Fibroblast of lung (primary cell): ENCODE measurements at places on chromosomes 6 and 20. TPM values are rescaled to one million over a fixed set of nuclear protein-coding genes. Genes with fewer than 3 reads are reported as not detected.

The SRMS gene
- not detected in 2 replicates for total RNA-seq

The ADGRF1 gene
- not detected in 2 replicates for total RNA-seq

The CFB gene
- total RNA-seq, result 62.9 and 87.1 TPM in 2 replicates

The MDN1 gene
- total RNA-seq, result 20.3 and 23.5 TPM in 2 replicates

The ANKRD60 gene
- total RNA-seq, result not detected in 2 replicates

The MTFR2 gene
- 0.26 and 0.83 TPM in 2 replicates for total RNA-seq

The SNX9 gene
- 117 and 120 TPM in 2 replicates for total RNA-seq

The ADGRF4 gene
- under 0.01 TPM in 1 of 2 replicates, not detected in the other for total RNA-seq

The MDFI gene
- 0.17 and 3.3 TPM in 2 replicates for total RNA-seq

The RIPPLY2 gene
- total RNA-seq, result 0.51 TPM in 1 of 2 replicates, not detected in the other

The ASIP gene
- total RNA-seq, result not detected in 2 replicates

The NXT1 gene
- total RNA-seq, result 17.2 and 20.0 TPM in 2 replicates

GRCh38 chr6:131924881-131925474 lies 26.2 kb downstream of the CCN2 start:
- DNase-seq, result peak; percentile 79

- DNase-seq, result no peak
Measured at GRCh38 chr6:105493736-105494135, 90.9 kb upstream of the PREP start.

- DNase-seq, result no peak
Measured at GRCh38 chr6:11729076-11729475, 49.5 kb downstream of the ADTRP start.

DNA sequence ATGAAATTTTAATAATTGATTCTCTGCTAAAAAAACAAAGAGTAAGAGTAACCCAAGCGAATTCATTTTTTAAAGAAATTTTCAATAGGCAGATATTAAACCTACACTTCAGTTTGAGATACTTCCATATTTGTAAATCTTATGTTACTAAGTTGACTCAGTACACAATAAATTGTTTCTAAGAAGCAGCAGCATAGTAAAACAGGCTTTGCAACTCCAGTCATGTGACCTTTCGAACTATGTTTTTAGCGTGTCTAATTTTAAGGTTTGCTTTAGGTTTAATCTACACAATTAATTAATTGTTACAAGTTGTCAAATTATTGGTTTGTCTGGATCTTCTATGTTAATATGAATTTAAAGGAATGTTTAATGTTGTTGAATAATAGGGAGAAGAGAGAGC lies 708.9 kb upstream of the CITED2 start:
- no peak for DNase-seq

GRCh38 chr6:26296556-26296856 lies 68.5 kb upstream of the BTN3A2 start:
- DNase-seq, result no peak

DNA sequence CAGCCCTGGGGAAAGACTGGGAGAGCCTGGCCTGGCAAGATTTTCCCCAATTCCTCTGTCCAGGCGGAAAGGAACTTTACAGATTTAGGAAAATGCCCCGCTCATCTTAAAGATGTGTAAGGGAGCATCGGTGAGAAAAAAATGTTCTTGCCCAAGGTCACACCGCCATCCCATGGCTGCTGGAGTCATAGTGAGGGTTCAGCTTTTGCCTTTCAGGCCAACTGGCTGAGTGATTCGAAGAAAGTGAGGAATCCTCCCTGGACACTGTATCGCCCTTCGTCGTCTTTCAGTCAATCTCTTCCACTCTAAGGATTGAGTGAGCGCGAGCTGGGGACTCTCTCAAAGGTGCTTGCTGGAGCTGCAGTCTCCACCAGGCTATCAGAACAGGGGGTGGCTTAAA lies 1.4 kb downstream of the WFDC2 start:
- no peak for DNase-seq

GRCh38 chr6:32883789-32884188 lies 29.8 kb downstream of the PSMB9 start:
- peak; percentile 16 for DNase-seq

GRCh38 chr20:4226330-4227084 lies 211.1 kb upstream of the RNF24 start:
- no peak for DNase-seq

GRCh38 chr6:40815731-40816130 lies 223.3 kb downstream of the UNC5CL start:
- DNase-seq, result no peak

DNA sequence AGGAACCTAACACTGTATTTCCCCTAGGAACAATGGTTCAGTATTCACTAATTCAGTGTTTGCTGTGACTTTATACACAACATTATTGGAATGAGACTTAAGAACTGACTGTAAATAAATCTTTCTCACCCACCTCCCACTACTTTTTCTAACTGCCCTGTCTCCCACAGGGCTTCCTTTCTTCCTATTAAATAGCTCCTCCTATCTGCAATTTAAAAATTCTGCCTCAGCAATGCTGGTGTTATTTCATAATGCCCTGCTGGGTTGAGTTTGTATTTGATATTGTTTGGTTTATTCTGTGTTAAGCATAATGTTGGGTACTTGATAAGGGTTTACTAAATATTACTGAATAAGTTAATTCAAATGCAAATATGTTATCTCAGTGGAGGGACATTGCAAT lies 573.1 kb upstream of the RNF217 start:
- DNase-seq, result peak; percentile 14

DNA sequence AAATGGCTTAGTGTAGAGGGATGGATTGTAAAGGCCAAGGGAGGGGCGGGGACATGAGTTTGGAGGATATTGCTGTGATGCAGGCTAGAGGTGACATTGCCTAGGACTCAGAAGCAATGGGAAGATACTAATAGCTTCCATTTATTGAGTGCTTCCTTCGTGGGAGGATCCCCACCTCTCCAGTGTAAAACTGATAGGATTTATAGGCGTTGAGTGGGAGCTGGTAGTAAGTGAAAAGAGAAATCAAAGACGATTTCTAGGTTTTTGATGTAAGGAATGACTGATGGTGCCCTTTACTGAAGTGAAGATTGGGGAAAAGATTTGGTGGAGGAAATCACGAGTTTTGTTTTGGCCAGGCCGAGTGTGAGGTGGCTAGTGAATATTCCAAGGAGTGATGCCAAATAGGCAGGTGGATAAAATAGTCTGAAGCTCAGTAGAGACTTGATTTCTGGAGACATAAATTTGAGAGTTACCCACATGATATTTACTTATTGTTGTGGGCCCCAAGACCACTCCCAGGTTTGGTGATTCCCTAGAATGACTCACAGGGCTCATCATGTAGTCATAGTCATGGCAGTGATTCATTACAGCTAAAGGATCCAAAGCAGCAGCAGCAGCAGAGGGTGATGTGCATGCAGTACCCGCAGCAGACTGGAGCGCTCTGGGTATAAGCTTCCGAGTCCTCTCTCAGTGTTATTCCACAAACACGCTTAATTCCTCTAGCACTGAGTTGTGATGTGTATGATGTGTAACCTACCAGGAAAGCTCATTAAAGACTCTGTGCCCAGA lies 10.2 kb downstream of the RPRD1B start:
- DNase-seq, result peak; percentile 85

- DNase-seq, result no peak
Measured at GRCh38 chr6:378090-378957, 13.2 kb upstream of the IRF4 start.

DNA sequence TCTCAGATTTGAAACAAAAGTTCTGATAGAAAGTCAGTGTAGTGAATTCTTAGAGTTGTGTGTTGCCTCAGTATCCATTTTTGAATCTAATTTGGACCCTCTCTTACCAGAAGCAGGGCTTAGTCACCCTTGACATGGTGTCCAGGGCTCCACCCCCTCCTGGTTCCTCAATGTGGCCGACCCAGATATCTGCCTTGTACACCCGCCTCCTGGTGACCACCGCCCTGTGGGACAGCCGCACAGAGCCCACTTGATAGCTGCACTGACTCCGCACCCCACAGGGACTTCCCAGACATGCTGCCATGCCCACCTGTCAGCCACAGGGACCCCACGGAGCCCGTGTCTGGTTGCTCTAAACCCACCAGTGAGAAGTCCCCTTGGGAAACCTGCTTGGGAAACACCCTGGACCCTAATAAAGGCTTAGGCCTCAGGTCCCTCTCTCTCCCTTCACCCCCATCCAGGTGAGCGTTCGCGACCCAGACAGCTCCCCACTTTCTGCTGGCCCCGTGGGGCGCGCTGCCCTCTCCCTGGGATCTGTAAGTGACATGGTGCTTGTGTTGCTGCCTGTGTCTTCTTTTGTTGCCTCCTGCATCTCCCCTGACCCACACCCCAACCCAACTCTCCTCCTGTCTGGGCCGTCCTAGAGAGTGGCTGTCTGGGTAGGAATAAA lies 47.2 kb upstream of the SYNDIG1 start:
- no peak for DNase-seq

DNA sequence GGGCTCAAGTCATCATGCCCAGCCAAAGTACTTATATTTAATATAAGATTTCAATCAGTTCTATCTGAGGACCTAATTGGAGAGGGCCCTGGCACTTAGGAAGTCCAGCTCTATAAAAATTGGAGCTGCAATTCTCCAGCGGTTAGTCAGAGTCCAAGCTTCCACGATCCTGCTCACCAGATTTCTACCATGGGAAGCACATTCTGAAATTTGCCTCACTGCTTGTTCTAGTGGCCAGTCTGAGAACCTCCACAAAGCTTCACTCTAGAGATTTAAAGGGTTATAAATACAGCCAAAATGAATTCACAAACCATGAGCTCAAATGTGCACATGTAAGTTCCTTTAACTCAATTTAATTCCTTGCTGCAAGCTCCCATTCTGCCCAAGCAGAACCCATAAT lies 33.5 kb downstream of the PNLDC1 start:
- peak; percentile 5 for DNase-seq

- peak; percentile 49 for DNase-seq
Measured at GRCh38 chr6:90224196-90224595, 72.4 kb downstream of the BACH2 start.

- DNase-seq, result no peak
Measured at GRCh38 chr6:99219788-99220187, 129.7 kb downstream of the FAXC start.

DNA sequence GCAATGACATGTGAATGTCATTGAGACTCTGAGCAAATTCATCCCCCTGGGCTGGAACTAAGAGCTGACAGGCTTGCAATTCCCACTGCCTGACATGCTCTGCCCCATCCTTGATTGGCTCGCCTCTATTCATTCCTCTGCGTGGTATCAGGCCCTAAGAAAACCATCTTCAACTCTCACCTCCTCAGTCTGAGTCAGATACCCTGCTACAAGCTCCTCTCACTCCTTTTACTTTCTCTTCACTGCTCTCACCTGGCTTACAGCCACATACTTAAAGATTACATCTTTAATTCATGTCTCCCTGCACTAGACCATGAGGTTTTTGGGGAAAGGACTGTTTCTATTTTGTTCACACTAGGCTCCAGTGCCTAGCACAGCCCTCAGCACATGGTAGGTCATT lies 131.6 kb downstream of the KIF6 start:
- DNase-seq, result no peak

DNA sequence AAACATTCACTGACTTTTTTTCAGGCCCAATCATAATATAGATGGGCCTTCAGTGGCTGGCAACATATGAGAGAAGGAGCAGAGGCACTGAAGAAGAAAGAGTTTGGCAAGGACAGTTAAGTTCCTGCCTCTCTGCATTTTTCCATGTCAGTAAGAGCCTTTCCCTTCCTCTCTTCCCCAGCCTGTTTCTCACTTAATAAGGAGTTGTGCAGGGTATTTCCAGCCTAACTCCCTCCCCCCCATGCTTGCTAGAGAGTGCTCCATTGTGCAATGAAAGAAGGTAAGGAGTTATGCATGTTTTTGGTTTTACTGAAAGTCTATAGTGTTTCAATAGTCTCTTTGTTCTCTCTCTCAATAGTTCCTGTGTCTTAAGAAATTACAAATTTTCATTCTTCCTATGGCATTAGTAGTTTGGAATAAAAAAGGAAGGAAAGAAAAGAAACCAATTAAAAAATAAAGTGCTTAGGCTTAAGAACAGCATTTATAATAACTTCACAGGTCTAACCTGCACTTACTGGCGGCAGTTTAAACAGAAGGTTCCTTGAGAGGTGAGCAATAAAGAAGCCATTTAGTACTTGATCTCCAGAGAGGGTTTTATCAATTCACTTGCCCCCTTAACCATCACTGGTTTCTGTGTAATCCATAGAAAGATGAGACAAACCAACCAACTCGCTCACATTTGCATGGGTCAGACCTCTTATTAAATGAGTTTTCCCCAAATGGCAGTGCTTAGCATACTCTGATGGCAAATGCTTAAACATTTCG lies 251.1 kb downstream of the PTPRT start:
- no peak for DNase-seq

- no peak for DNase-seq
Measured at GRCh38 chr6:158751921-158752320, 67.2 kb downstream of the EZR start.

DNA sequence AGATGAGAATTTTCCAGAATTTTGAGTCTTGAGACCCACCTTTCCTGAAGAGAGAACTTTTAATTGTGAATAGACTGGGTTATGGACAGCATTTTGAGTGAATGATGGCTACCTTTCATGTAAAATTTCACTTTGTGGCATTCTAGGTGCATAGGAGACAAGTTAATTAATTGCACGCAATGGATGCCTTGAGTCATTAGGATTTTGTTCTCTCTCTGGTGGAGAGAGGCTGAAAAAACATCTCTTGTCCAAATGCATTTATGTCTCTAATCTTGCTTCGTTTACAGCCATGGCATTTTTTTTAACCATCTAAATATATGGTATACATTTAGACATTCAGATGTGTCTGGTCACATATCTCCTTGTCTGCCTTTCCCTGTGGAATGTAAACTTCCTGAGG lies 3.1 kb downstream of the RHAG start:
- no peak for DNase-seq

GRCh38 chr20:49278818-49279676 lies 1.2 kb upstream of the ZNFX1 start:
- no peak for DNase-seq

DNA sequence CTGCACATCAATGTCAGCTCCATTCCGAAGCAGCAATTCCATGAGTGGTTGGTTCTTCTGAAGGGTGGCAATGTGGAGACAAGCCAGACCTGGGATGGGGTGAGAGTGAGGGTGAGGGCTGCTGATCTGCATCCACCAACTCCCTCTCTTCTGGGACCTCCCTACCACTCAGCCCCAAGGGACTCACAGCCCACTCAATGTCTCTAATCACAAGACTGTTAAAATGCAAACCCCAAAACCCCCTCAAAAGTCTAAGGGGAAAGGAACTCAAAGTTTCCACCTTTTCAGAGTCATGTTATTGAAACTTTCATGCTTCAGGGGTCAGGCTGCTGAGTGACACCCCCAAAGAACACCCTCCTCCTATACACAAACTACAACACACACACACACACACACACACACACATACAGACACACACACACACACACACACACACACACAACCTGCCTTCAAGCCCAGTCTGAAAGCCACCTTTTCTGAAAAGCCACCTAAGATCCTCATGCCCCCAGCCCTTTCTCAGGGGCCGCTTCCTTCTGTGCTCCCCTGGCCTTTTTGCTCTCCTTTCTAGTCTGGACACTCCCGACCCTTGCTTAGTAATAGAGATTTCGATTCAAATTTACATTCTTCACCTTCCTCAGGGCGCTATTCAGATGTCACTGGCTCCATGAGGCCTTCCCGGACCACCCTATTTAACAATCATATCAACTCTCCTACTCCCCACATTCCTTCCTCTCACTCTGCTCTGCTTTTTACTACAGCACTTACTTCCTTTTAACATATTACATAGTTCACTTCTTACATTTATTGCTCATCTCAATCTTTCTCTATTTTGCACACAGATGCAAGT lies 3.3 kb upstream of the SLC35B2 start:
- no peak for DNase-seq

- no peak for DNase-seq
Measured at GRCh38 chr6:12832226-12832735, 115.7 kb downstream of the PHACTR1 start.
